ENCODE measurements at places on chromosomes 13 and 19. TPM values are rescaled to one million over a fixed set of nuclear protein-coding genes. Genes with fewer than 3 reads are reported as not detected.
A peak's percentile ranks its signal among the peaks of the same experiment; 100 is the strongest.

The ANKRD24 gene
- total RNA-seq: 0.82 TPM

The LGALS14 gene
- total RNA-seq: not detected

DNA sequence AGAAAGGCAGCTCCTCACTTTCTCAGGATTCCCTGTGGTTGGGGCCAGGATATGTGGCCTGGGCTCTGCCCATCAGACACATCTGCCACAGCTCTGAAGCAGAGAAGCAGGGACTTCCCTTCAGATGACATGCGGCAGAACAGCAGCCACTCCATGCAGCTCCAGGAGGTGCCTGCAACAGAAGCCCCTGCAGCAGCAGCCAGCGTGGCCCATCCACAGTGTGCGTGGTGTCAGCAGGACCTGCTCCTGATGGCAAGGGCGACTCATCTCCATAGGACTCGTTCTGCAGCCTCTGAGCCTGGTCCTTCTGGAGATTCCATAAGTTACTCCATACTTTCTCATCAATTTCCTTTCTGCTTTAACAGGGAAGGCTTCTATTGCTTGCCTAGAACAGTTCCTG is 105.0 kb downstream of the SUCLA2 start:
- DNase-seq: no peak

GRCh38 chr19:52343548-52343947 is 7.5 kb downstream of the ZNF610 start:
- peak; percentile 82 for DNase-seq

GRCh38 chr19:34149873-34150272 is 22.4 kb upstream of the LSM14A start:
- DNase-seq: no peak

DNA sequence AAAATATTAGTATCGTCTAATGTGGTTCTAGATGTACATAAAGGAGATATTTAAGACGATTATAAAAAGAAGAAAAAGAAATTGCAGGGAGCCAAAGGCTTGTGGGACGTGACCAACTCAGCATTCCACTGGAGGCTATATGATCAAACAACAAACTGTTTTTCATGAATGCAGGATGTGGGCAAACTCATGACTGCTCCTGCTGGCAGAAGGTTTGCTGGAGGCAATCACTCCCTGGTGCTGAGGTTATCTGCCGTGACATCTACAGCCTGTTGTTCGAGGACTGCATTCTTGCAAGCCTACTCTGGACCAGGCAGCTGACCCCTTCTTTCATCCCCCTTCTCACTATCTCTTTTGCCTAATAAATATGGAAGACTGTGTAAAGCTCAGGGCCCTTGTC is 518.1 kb downstream of the UQCRFS1 start:
- no peak for DNase-seq

- peak; percentile 73 for DNase-seq
Observed at GRCh38 chr13:39676315-39676876, 20.9 kb downstream of the COG6 start.

The TUBB4A gene
- 1.6 TPM for total RNA-seq

DNA sequence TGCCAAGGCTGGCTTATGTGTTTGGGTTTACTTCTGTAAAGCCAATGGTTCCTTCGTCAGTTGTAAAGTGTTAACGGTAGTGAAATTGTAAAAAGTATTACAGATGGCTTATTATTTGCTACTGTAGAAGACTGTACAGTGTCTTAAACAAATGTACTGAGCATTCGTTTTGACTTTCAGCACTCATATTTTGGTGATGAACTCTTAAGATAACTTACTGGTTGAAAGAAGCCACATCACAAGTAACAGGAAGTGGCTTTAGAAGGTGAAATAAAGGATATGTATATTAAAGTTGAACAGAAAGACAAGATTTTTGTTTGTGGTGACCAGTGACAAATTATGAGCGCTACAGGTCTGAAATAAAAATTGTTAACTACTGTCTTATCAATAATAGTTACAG is 64.2 kb downstream of the URI1 start:
- DNase-seq: no peak

The PPM1N gene
- total RNA-seq: 1.4 TPM

The GFY gene
- not detected for total RNA-seq

The CEACAM20 gene
- not detected for total RNA-seq

- no peak for DNase-seq
Observed at GRCh38 chr19:30304540-30304939, 67.6 kb upstream of the ZNF536 start.

The ZFP30 gene
- 36.4 TPM for total RNA-seq

GRCh38 chr19:7925171-7925851 is 624 bp downstream of the CTXN1 start:
- DNase-seq: peak; percentile 91

- no peak for DNase-seq
Observed at GRCh38 chr13:37263871-37264270, 158.4 kb upstream of the CSNK1A1L start.

DNA sequence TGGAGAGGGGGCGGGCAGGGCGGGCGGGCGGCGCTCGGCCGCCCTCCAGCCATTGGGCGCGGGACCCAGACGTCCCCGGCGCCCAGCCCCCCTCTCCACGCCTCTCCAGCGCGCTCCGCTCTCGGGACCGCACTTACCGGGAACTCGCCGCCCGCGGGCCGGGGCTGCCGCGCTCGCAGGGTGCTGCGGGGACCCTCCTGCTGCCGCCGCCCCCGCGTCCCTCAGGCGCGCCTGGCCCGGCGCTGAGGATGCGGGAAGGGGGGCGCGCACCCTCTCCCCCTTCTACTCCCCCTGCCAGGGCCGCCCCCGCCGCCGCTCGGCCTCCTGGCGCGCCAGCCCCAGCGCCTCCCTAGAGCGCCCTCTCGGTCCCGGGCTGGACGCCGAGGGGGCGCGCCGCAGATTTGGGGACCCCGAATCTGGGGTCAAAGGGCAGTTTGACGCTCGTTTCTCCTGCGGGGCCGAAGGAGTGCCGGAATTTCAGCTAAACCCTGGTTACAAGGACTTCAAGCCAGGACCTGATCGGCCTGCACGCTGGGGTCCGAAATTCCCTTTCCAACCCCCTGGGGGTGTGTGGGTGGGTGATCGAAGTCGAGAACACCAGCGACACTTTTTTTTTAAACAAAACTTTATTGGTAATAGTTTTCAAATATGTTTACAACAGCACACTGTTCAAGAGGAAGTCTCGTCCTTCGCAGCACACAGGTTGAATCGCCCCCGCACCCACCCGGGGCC is 696 bp upstream of the SAMD1 start:
- peak; percentile 77 for DNase-seq

- no peak for DNase-seq
Observed at GRCh38 chr13:93963266-93964145, 516.0 kb downstream of the DCT start.

GRCh38 chr19:50803633-50804419 is 13.6 kb downstream of the ACP4 start:
- DNase-seq: peak; percentile 47

The CACNA1A gene
- 0.72 TPM for total RNA-seq

DNA sequence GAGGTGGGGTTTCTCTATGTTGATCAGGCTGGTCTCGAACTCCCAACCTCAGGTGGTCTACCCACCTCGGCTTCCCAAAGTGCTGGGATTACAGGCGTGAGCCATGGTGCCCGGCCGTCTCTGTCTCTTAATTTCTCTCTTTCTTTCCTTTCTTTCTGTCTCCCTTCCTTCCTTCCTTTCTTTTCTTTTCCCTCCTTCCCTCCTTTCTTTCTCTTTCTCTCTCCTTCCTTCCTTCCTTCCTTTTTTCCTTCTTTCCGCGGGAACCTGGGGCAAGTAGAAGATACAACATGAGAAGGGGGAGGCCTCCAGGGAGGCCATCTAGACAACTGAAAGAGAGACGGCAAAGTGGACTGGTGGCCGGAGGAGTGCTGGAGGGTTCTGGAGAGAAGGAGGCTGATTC is 15.2 kb upstream of the ELAVL1 start:
- DNase-seq: no peak

DNA sequence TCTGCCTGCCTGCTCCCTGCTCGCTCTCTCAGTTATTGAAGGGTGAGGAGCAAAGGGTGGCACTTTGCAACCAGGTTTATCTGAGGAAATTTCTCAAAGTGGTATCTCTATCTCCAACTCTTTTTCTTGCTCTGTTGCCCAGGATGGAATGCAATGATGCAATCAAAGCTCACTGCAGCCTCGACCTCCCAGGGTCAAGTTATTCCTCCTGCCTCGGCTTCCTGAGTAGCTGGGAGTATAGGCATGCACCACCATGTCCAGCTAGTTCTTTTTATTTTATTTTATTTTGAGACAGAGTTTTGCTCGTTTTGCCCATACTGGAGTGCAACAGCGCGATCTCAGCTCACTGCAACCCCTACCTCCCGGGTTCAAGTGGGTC is 4.9 kb downstream of the ACTMAP start:
- DNase-seq: no peak

DNA sequence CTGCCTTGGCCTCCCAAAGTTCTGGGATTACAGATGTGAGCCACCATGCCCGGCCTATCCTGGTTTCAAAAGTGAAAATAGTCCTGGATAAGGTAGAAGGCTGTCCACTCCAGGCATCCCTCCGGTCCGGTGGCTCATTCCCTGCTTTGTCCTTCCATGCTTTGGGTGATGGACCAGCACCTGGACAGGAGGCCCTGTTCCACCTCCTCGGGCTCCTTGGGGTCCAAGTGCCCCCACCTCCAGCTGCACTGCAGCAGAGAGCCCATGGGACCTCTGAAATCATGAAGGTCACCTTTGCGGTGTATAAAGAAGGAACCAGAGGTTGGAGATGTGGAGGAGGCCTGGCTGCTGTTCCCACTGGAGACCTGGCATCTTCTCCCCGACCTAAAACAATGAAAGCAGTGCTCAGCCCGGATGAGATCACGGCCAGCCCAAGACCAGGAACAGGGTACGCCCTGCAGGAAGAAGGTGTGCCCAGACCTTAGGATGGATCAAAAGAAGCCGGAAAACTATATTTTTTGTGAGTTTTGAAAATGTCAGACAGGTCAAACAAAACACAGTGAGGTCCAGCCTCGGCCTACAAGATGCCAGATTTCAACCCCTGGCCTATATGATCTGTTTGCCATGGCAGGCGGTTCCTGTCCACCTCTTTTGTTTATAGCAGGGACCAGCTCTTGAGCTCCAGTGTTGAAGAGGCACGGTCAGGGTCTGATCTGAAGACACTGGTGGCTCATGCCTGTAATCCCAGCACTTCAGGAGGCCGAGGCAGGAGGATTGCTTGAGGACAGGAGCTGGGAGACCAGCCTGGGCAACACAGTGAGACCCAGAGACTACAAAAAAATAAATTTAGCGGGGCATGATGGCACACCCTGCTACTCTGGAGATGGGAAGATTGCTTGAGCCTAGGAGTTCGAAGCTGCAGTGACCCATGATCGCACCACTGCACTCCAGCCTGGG is 5.8 kb downstream of the LSR start:
- DNase-seq: no peak

DNA sequence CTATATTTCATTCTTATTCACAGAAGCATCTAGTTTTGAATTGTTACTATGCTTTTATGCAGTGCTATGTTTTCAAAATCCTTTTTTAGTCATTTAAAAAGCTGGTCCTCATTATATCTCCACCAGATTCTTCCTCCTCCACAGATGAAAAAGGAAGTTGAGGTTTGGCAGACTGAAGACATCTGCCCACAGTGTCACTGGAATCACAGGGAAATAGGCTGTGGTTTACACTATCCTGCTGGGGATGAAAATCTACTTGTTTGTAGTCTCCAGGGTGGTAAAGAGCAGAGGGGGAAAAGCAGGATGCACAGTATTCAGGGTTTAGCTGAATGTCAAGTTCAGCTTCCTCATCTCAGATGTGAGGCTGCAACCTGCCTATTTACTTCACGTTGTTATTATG is 351.2 kb downstream of the DNAJC15 start:
- no peak for DNase-seq
